Tibial nerve (tissue), 4 donors: ENCODE measurements at places on chromosomes 2 and 18. TPM values are rescaled to one million over a fixed set of nuclear protein-coding genes. Genes with fewer than 3 reads are reported as not detected.

The SLC23A3 gene
- 0.98 TPM for total RNA-seq

The CROCC2 gene
- total RNA-seq = 0.44 TPM

The STPG4 gene
- 0.30 TPM for total RNA-seq

The KLHL41 gene
- 1.7 TPM for total RNA-seq

The PLGLB1 gene
- not detected for total RNA-seq

GRCh38 chr2:157182834-157183396 lies 74.6 kb upstream of the GALNT5 start:
- no peak for DNase-seq

GRCh38 chr2:69952336-69953115 lies 8.9 kb downstream of the ASPRV1 start:
- DNase-seq = no peak

- no peak for DNase-seq
Observed at GRCh38 chr2:160463245-160463644, 30.4 kb downstream of the RBMS1 start.

- DNase-seq = no peak
Observed at GRCh38 chr18:76374330-76375281, 120.4 kb downstream of the ZNF516 start.

- DNase-seq = peak; percentile 91
Observed at GRCh38 chr2:127649684-127650040, 3.7 kb downstream of the GPR17 start.

DNA sequence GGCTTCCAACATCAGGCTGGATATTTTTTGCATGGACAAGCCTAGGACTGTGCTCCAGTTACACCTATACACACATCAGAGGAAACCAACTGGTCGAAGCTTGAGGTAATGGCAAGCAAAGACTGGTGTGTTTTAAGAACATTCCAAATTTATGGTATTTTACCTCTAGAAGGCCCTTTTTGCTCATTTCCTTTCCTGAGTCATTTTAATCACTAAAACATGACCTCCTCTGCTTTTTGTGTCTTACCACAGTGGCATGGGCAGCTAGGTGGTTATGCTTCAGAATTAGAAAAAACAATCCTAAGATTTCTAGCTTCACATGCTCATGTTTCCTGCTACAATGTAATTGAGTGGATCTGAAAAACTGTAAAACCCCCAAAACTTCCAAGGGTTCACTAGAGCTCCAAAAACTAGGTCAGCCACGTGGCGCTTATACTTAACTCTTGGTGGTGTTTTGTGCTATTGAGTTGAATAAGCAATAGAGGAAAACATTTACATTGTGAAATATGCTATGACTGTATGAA lies 30.6 kb upstream of the CHRNA1 start:
- DNase-seq = no peak

GRCh38 chr18:49560624-49561288 lies 1.1 kb upstream of the LIPG start:
- DNase-seq = no peak

GRCh38 chr2:10500601-10501361 lies 52.7 kb upstream of the ODC1 start:
- DNase-seq = no peak

DNA sequence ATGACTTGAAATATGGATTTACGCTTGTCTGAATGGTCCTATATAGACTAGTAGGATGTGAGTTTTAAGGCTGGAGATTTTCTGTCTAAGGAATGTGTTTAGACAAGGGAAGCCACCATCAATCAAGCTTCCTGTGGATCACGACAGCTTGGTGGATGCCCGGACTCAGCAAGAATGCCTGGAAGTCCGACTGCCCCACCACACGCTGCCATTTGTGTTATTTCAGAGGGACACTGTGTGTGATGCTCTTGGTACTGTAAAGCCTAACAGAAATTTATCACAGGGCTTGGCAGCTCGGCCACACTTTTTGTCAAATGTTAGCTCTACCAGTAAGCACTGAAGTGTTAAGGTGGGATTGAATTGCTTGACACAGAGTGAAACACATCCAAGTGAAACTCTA lies 127.1 kb upstream of the CDH7 start:
- no peak for DNase-seq

DNA sequence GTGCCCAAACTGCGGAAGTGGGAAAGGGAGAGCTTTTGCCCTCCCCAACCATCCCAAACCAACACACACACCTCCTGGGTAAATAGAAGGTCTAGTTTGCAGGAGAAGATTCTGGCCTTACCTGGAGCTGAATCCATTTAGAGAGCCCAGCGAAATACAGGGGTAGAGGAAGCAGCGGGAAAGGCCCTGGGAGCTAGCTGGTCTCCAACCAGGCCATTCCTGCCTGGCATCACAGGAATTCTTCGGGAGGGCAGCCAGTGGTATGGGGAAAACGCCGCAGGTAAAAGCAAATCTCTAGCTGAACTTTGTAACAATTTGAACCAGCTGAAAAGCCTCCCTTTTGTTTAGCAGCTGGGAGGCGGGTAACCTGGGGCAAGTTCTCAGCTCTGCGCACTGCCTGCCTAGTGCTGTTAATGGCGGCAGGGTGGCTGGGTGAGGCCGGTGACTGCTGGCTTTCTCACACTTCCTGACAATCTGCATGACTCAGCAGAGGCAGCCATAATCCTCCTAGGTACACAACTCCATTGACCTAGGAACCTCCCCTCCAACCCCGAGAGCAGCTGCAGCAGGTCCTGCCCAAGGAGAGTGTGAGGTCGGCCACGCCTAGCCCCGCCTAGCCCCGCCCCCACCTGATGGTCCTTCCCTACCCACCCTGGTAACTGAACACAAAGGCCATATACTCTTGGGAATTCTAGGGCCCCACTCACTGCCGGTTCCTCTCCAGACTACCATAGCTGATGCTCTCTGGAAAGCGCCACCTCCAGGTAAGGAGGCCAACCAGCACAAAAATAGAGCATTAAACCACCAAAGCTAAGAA lies 483.8 kb upstream of the REG3G start:
- DNase-seq = no peak

DNA sequence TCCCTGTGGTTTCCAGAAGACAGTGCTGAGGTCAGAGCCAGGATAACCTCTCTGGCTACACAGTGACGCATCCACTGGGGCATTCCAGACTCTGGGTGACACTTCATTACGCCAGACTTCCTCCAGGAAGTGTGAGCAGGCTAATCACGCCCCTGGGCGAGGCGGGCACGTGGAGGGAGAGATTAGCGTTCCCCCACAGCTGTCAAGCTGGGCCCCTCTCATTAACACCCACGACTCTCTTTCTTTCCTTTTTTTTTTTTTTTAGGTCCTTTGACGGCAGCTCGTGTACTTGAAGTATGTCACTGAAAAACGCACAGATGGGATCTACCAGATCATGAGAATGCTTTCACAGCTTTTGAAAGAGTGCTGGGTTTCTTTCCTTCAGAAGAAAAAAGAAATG lies 274.6 kb downstream of the AFF3 start:
- DNase-seq = no peak

- no peak for DNase-seq
Observed at GRCh38 chr18:39486268-39486667, 1920.7 kb upstream of the CELF4 start.
